ENCODE measurements at places on chromosomes 6 and 20. TPM values are rescaled to one million over a fixed set of nuclear protein-coding genes. Genes with fewer than 3 reads are reported as not detected.

DNA sequence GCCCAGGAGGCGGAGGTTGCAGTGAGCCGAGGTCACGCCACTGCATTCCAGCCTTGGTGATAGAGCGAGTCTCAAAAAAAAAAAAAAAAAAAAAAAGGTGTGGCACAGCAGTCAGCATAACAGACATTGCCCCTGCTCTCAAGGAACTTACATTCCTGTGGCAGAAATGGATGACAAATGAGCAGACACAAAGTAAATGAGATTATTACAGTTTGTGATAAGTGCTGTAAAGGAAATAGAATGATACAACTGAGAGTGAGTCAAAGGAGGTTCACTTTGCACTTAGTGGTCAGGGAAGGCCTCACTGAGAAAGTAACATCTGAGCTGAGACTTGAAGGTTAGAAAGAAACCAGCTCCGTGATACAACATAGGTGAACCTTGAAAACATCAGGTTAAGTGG lies 36.4 kb downstream of the CEP250 start:
- no peak for DNase-seq

- DNase-seq = no peak
Measured at GRCh38 chr6:122400462-122401089, 1.1 kb downstream of the HSF2 start.

DNA sequence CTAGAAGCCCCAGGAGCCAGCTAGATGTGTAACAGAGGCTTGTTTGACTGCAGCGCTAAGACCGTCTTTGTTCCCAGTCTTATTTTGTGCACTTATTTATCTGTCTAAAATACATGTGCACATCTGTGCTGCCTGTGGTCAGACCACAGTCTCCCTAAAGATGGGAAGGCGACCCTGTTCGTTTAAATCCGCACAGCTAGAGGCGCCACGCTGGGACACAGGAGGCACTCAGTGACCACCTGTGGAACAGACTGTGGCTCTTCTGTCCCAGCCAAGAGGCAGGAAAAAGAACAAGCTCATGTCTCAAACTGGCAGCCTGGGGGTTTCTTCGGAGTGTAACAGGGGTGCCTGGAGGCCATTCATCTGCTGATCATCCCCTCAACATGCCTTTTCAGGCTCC lies 66.8 kb downstream of the CPNE5 start:
- peak; percentile 1 for DNase-seq

- peak; percentile 58 for DNase-seq
Measured at GRCh38 chr6:111087871-111088667, 766 bp downstream of the SLC16A10 start.

HAO1 gene
- not detected for total RNA-seq

OOEP gene
- total RNA-seq = not detected

- no peak for DNase-seq
Measured at GRCh38 chr20:4045082-4045481, 29.7 kb upstream of the RNF24 start.

- no peak for DNase-seq
Measured at GRCh38 chr6:168439794-168440450, 1.1 kb upstream of the SMOC2 start.

DNA sequence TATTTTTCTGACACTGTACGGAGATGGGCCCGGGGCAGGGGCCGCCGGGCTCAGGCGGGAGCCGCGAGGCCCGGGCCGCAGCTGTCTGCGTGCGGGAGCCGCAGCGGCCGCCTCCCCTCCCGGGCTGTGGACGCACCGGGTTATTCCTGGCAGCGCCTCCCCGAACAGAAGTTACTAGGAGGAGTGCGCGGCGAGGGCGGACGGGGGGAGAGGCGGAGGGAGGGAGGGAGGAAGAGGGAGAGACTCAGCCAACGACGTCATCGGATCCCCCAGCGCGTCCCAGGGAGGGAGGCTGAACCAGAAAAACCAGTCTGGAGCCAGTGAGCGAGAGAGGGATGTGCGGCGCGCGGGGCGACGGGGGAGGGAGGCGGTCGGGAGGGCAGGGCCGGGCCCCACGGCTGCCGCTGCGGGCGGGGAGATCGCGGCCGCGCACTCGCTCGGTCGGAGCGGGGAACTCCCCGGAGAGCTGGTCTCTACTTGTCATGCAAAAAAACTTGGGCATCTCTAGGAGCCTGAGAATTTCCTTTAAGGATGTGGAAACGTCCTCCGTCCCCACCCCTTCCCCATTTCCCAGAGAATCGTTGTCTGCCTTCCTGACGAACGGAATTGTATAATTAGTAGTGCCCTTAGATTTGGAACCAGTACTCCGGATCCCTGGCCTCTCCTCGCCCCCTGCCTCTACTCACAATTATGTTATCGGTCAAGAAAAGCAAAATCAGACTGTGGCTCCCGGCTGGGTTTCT lies 1.4 kb upstream of the HIVEP2 start:
- peak; percentile 97 for DNase-seq

DNA sequence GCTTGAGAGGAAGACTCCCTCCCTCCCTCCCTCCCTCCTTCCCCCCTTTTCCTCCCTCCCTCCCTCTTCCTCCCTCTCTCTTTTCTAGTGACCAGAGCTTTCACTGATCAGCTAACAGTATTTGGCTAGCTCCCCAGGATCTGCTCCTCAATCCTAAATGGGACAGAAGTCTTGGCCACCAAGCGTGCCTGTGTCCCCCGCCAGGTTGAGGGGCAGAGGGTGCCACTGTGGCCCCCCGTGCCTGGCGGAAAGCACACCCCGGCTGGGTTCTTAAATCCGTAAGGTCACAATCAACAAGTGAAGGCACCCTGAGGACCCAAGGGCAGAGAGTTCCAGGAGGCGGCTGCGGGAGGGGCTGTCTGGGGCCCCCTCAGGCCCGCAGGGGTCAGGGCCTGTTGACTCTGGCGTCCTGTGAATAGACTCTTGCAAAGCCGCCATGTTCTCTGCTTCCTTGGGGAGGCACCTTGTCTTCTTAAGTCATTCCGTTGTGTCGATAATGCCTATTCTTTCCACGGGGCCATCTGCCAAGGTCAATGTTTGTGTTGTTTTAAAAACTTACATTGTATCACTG lies 38.9 kb upstream of the STX16 start:
- DNase-seq = no peak

- no peak for DNase-seq
Measured at GRCh38 chr20:38872491-38873049, 53.6 kb upstream of the FAM83D start.

GRCh38 chr6:6798448-6798860 lies 209.9 kb downstream of the LY86 start:
- DNase-seq = no peak

- no peak for DNase-seq
Measured at GRCh38 chr6:78910010-78910409, 42.7 kb downstream of the IRAK1BP1 start.

DNA sequence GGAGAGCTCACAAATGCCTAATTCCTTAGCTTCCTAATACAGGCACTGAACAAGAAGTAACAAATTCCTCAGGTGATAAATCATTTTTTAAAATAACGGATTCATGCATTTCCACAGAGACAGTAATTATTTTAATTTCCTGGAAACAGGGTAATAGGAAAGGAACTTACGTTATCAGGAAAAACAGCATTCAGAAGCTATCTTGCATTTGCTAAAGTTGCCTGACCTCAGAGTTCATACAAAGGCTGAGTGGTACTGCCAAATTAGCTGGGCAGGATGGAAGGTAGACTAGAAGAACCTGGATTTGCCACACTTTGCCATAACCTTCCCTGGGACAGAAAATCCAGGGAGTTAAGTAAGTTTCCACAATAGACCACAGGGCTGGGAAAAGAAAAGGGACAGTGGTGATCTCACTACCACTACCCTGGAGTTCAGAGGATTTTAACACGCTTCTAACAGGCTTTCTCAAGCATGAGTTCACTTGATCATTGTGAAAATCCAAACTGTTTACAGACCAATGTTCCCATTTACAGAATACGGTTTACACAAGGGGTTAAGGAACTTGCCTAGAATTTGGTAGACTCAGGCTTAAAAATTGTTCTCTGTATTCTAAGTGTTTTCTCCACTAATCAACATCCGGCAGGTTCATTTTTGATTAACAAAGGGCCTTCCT lies 57.0 kb downstream of the KIF13A start:
- DNase-seq = no peak

- DNase-seq = no peak
Measured at GRCh38 chr6:110467566-110468140, 8.8 kb downstream of the SLC22A16 start.

GRCh38 chr20:23820493-23820892 lies 6.0 kb downstream of the CST2 start:
- DNase-seq = no peak

Measured in mucosa of descending colon (tissue), 3 donors.